Activated T-cell treated with anti-CD3 and anti-CD28 coated beads, Interleukin-2, amount 50 U/mL, for 72 hours (primary cell): ENCODE measurements at places on chromosomes 1 and 21. TPM values are rescaled to one million over a fixed set of nuclear protein-coding genes. Genes with fewer than 3 reads are reported as not detected.

SPOCD1 gene
- total RNA-seq, result 0.74 TPM

TMEM269 gene
- total RNA-seq, result 0.81 TPM

GPR25 gene
- total RNA-seq, result not detected

DNA sequence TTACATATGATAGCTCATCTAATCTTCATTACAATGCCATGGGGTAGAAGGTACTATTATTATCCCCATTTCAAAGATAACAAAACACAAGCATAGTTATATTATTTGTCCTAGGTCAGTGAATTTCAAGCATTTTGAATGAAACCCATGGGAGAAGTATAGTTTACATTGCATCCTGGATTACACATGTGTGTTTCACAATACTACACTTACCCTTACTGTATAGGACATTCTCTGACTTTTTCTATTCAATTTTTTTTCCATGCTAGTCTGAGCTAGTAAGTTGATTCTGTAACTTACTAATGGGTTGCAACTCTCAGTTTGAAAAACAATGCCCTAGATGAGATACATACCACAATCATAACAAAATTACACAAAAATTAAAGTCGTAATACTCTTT lies 8.7 kb upstream of the GPX7 start:
- H3K4me3 ChIP-seq, result no peak overlapping the region
- H3K4me1 ChIP-seq, result peaks cover 7% of the 10 kb centered on the region
- no peaks in the 10 kb centered on the region for H3K36me3 ChIP-seq
- H3K27ac ChIP-seq, result no peak overlapping the region
- no peak for DNase-seq
- H3K27me3 ChIP-seq, result no peaks in the 10 kb centered on the region

DNA sequence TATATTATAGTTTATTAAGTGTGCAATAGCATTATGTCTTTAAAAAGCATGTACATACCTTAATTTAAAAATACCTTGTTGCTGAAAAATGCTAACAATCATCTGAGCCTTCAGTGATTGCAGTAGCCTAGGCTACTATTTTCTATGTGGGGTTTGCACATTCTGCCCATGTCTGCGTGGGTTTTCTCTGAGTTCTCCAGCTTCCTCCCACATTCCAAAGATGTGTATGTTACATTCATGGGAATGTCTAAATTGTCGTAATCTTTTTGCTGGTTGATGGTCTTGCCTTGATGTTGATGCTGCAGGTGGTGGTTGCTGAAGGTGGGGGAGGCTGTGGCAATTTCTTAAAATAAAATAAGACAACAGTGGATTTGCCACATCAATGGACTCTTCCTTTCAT lies 12.5 kb downstream of the AADACL3 start:
- peaks cover 8% of the 10 kb centered on the region for H3K36me3 ChIP-seq
- peaks cover 78% of the 10 kb centered on the region for H3K27me3 ChIP-seq
- H3K4me3 ChIP-seq, result no peak overlapping the region
- DNase-seq, result no peak
- no peak overlapping the region for H3K27ac ChIP-seq
- no peaks in the 10 kb centered on the region for H3K4me1 ChIP-seq

DNA sequence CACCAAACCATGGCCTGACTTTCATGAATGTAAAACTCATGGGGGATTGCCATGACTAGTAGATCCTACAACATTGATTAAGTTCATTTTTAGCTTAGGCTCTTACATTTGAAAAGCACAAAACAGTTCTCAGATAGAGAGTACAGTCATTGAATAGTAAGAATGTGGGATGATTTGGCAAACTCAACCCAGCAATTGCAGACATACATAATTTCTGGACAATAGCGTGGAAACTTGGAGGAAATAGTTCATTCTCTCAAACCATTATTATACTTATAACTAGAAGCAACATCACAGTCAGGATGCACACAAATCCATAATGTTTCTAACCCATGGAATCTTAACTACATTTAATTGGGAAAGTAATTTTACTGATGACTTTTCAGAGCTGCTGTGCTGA lies 598.2 kb downstream of the LMO4 start:
- H3K4me1 ChIP-seq, result no peaks in the 10 kb centered on the region
- no peaks in the 10 kb centered on the region for H3K27me3 ChIP-seq
- DNase-seq, result no peak
- H3K36me3 ChIP-seq, result no peaks in the 10 kb centered on the region

DNA sequence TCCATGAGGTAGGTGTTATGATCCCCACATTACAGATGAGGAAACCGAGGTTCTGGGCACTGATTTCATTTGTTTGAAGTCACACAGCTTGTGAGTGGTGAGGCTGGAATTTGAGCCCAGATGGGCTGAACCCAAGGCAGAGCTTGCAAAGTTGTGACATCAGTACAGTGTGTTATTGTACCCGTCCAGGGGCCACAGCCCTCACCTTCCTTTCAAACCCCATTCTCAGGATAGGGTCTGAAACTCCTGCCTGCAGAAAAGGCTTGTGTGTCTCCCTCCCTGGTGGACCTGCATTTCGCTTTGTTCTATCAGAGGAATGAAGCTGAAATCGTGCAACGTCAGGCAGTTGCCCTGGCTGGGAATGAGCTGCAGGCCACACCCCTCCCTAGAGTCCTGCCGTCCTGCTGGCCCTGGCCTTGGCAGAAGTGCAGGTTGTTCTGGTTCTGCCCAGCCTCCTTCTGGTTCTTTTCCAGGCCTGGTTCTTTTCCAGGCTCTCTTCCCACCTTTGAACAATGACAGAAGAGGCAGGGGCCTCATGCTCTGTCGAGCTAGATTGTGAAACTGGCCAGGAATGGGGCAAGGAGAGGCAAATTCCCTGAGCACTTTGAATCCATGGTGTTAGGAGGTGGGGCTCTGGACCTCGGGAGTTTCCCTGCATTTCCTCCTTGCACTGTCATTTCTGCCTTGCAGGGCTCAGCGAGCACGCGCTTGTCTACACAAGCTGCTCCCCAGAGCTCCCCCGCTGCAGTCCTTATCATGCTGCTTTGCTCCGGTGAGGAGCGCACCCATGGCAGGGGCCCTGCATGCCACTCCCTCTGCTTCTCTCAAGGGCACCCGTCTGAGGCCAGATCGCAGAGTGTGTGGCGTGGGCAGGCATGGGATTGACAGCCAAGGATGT lies 8.2 kb upstream of the MYOM3 start:
- peaks cover 4% of the 10 kb centered on the region for H3K4me1 ChIP-seq
- peaks cover 17% of the 10 kb centered on the region for H3K27me3 ChIP-seq
- no peak overlapping the region for H3K27ac ChIP-seq
- DNase-seq, result no peak
- no peak overlapping the region for H3K4me3 ChIP-seq
- no peaks in the 10 kb centered on the region for H3K36me3 ChIP-seq

DNA sequence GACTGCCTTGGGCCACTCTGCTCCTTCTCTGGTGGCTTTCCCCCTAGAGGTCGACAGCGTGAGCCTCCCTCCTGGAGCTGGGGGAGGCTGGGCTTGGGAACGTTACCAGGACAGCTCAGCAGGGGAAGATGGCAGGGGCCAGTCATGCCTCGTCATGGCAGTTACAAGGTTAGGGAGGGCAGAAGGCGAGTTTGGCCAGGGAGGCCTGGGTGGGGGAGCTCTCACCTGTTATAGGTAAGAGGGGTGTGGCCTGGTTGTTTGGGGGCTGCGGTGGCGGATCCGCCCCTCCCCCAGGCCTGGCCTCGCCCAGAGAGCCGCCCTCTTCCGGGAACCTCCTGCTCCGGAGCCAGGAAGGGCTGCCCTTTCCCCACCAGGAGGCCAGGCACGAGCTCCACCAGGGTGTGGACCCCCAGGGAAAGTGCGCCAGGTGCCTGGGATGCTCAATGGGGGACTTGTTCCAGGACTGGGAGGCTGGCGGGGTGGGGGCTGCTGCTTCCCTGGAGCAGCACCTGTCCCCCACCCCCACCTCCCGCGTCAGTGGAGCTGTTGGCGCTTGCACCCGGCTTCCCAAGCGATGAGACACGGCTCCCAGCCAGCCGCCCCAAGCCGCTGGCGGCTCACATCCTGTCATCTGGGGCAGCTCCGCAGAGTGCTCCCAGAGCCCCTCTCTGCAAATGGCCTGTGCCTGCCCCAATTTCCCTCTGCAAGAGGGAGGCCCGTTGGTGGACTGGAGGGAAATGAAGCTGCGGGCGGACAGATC lies 23.6 kb upstream of the PKP1 start:
- H3K27me3 ChIP-seq, result peaks cover 17% of the 10 kb centered on the region
- no peaks in the 10 kb centered on the region for H3K36me3 ChIP-seq
- H3K27ac ChIP-seq, result no peak overlapping the region
- DNase-seq, result no peak
